ENCODE measurements at places on chromosomes 2 and 18.

DNA sequence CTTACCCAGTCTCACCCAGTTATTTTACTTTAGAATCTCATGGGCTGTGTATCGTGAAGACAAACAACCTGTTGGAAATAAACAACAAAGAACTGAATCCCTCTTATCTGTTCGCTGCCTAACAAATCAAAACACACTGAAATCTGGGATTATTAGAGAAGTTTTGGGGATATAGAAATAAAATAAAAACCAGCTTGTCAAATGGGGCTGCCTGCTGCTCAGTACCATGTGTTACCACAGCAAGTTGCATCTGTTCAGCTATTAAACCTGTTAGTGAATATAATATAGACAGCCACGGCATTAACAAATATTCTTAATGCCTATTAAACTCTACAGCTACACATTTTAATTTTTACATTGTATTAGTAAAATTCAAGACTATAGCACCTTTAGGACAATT lies 810.8 kb downstream of the NRXN1 start:
- DNase-seq = no peak

- DNase-seq = no peak
Measured at GRCh38 chr2:180715044-180715443, 265.4 kb upstream of the UBE2E3 start.

GRCh38 chr2:168564641-168565040 lies 108.6 kb downstream of the CERS6 start:
- no peak for DNase-seq

- no peak for DNase-seq
Measured at GRCh38 chr2:181554061-181554830, 97.1 kb downstream of the ITGA4 start.

- DNase-seq = no peak
Measured at GRCh38 chr2:196263181-196263747, 91.9 kb upstream of the STK17B start.

- DNase-seq = no peak
Measured at GRCh38 chr18:9738266-9738969, 30.3 kb downstream of the RAB31 start.

GRCh38 chr2:48527226-48527885 lies 2.6 kb upstream of the STON1 start:
- DNase-seq = no peak

DNA sequence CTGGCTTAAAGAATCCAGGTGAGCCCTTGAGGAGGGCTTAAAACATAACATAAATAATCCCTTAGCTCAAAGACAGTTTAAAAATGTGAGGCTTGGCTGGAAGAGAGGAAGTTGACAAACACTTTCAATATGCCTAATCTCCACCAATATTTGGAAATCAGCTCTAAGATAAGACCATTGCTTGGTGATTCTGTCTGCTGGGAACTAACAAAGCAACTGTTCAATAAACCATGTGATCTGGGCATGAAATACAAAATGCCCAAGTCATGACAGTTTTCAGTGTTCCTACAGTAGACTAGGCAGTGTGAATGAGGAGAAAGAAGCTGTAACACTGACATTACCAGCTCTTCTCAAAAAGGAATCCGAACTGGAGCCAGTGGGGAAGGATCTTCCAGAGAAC lies 10.7 kb downstream of the MFF start:
- no peak for DNase-seq

DNA sequence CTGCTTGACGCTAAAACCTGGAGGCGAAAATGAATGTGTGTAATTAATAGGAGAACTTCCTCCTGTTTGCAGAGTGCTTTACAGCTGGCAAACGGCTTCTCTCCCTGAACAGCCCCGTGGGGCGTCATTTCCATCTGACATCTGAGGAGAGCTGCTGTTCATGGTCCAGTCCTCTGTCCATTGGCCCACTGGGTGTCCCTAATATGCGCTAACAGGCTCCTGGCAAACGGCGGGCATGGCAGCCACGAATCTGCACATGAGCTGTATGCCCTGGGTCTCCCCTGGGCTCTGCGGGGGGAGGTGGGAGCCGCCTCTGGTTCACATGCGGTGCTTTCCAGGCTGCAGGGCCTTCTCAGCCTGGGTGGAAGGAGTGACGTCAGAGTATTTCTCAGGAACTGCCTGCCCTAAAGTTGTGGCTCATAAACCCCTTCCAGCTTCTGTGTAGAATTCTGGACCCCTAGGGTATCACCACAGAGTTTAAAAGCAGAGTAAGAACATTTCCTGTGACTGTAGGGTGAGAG lies 73.2 kb downstream of the LRRFIP1 start:
- DNase-seq = peak; percentile 37

DNA sequence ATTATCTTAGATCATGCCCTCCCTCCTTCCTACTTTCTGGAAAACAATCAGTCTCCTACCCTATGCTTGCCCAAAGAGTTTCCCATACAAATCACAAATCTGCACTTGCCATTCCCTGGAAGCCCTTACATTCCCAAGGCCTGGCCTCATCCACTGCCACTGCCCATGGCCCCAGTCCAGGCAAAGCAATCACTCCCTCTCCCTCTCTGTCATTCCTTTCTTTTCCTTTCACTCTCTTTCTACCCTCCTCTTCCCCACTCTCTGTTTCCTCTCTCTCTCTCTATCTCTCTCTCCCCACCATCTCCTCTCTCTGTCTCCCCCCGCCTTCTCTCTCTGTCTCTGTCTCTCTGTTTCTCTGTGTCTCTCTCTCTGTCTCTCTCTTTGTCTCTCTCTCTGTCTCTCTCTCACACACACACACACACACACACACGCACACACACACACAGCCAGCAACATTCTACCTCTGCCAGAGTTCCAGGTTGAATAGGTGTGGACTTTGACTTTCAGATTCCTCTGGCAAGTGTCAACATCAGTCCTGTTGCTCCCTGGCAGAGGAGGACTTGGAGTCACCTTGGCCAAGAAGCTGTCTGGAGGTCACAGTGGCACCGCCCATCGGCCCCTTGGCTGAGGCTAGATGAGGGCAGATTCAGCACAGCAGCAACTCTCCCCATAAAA lies 43.7 kb upstream of the NAT8 start:
- no peak for DNase-seq

DNA sequence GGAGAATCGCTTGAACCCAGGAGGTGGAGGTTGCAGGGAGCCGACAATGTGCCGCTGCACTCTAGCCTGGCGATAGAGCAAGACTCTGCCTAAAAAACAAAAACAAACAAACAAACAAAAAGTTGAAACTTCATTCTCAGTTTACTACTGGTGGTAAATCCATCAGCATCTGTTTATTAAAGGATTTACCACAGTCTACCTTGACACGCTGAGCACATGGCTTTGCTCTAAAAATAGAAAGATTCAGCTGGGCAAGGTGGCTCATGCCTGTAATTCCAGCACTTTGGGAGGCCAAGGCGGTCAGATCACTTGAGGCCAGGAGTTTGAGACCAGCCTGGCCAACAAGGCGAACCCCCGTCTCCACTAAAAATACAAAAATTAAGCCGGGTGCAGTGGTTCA lies 201.3 kb downstream of the TGIF1 start:
- no peak for DNase-seq

DNA sequence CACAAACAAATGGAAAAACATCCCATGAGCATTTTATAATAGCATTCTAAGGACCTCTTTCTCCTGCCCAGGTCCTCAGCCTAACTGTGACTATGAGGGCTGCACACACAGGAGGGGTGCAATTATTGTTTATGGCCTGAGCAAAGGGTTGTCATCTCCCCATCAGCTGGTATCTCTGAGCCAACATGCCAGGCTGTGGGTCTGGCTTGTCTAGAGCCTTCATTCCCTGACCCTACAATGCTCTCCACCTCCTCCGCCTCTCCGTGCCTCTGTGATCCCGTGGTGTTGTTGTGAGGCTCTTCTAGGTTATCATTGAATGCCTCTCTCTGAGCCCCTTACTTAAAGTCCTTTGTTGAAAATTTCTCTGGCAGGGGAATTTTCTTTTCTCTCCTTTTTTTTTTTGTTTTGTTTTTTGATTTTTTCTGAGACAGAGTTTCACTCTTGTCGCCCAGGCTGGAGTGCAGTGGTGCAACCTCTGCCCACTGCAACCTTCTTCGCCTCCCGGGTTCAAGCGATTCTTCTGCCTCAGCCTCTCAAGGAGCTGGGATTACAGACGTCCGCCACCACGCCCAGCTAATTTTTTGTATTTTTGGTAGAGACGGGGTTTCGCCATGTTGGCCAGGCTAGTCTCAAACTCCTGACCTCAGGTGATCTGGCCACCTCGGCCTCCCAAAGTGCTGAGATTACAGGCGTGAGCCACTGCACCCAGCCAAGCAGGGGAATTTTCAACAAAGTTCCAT lies 126.4 kb downstream of the SMAD7 start:
- DNase-seq = no peak

GRCh38 chr18:69658103-69658502 lies 257.4 kb downstream of the DOK6 start:
- no peak for DNase-seq

DNA sequence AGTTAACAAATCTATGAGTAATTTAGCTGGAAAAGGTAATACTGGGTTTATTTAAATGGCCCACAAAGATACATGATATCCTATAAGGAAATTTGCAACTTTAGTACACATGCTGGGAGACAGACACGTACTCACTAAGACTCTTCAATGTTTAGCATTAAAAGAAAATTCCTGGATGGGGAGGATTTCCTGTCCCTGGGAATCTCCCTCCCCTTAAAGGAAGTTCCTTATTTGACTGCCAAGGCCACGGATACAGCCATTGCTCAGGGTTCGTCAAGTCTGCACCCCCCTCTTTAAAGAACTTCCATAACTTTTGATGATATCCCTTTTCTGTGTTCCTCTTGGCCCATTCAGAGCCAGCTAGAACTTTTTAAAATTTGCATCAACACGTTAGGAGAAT lies 267.6 kb downstream of the CD226 start:
- DNase-seq = no peak

DNA sequence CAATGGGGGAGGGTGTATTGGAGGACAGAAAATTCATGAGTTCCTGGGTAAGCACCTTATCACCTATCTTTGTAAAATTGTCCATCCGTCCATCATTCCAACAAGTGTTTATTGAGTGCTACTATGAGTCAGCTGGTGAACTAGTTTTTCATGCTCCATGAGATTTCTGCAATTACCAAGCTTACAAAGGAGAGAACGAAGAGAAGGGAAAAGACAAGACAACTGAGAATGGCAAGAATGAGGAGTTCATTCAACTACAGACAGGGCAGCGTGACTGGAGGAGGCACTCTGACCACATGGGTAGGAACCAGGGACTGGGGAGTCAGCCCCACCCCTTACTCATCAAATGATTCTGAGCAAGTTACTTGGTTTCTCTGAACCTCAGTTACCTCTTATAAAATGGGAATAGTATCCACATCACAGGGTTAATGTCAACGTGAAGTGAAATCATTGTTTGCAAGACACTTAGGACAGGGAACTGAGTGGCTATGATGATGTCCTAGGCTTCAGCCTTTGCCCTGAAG lies 18.6 kb upstream of the TXNDC2 start:
- peak; percentile 1 for DNase-seq

GRCh38 chr2:75025633-75026380 lies 67.4 kb downstream of the POLE4 start:
- no peak for DNase-seq

- no peak for DNase-seq
Measured at GRCh38 chr2:214310319-214310718, 100.5 kb upstream of the VWC2L start.

- DNase-seq = no peak
Measured at GRCh38 chr2:192971981-192972380, 777.2 kb upstream of the TMEFF2 start.

- no peak for DNase-seq
Measured at GRCh38 chr2:134457353-134457752, 203.5 kb downstream of the MGAT5 start.

GRCh38 chr2:219687272-219687671 lies 59.8 kb downstream of the SLC4A3 start:
- DNase-seq = no peak

GRCh38 chr2:171841996-171842395 lies 52.0 kb downstream of the SLC25A12 start:
- DNase-seq = no peak

DNA sequence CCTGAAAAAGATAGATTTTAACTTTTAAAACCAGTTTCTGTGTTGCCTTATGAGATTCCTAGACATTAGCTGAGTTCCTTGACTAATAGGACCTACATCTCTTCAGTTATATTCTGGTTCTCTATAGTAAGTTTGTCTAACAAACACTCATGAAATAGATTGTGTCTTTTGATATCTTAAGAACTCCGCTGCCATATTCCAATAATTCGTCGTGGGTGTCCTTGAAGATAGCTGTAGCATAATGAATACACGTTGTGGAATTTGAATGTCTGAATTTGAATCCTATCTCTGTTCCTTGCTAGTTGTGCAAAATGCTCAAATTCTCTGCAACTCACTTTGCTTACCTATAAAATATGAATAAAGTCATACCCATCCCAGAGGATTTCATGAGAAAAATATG lies 176.8 kb upstream of the COL3A1 start:
- no peak for DNase-seq

GRCh38 chr18:46711444-46711863 lies 45.4 kb downstream of the ST8SIA5 start:
- no peak for DNase-seq

GRCh38 chr18:76410660-76411417 lies 84.2 kb downstream of the ZNF516 start:
- no peak for DNase-seq

DNA sequence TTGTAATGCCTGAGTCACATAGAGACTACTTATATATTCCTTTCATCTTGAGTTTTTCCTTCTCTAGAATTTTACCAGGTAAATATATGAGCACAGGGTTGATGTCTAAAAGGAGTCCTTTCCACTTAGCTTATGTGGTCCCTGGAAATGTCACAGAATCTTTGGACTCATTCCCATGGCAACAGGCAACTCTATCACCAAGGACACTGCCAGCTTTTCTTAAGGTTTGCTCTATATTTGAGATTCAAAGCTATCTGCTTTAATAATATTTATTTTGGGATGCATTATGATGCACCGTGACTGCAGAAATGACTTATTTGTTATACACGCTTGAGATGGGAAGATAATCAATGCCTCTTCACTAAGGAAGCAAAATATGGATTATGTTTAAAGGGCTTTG lies 363.0 kb downstream of the PLCL1 start:
- DNase-seq = no peak

DNA sequence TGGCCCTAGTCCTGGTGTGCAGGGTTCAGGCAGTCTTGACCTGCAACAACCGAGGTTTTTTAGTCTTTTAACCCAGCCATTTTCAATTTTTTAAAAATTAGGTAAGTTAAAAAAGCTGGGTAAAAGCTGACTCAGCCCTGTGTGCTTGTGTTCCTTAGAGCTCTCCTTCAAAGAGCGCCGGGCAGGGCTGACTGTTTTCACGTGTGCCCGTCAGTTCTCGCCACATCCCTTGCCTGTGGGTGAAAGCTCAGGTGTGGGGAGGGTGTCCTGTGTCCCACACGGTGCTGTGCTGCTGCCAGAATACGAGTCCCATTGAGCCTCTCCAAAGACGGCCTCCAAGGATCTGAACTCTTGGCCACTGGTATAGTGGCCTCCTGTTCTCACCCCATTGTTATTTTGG lies 5.3 kb upstream of the ANO7 start:
- no peak for DNase-seq
